Mucosa of gallbladder (tissue), 1 donor: ENCODE measurements at places on chromosomes 12 and 14. TPM values are rescaled to one million over a fixed set of nuclear protein-coding genes. Genes with fewer than 3 reads are reported as not detected.
A peak's percentile ranks its signal among the peaks of the same experiment; 100 is the strongest.

- DNase-seq, result no peak
Observed at GRCh38 chr14:106875503-106875902, 1349.1 kb downstream of the TMEM121 start.

GRCh38 chr14:100861188-100861936, 35.4 kb downstream of the MEG3 start:
- no peak for DNase-seq

DNA sequence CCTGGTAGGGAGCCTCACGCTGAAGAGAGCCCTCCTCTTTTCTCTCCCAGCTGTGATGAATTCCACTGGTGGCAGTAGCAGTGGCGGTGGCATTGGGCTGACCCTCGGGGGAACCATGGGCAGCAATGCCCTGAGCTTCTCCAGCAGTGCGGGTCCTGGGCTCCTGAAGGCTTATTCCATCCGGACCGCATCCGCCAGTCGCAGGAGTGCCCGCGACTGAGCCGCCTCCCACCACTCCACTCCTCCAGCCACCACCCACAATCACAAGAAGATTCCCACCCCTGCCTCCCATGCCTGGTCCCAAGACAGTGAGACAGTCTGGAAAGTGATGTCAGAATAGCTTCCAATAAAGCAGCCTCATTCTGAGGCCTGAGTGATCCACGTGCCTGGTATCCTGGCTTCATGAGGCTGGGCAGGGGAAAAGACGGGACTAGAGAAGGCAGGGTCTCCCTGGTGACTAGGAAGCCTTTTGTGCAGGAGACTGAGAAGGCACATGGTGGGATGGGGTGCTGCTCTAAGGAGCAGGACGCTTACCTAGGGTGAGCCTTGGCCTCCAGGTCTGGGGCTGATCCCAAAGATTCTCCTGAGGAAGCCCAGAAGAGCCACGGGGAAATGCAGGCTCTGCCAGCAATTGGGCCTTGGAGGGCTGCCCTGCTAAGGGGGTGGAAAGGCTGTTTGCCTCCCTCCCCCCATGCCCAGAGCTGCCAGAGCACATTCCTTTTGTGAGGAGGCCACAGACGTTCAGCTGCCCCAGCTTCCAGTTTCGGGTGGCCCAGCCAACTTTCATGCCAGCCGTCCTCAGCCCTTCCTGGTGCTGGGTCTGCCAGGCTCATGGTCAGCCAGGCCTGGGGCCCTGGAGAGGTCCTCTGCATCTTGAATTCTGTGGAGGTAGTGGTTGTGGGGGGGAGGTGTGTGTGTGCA, 15.8 kb downstream of the KRT7 start:
- DNase-seq, result peak; percentile 79

DNA sequence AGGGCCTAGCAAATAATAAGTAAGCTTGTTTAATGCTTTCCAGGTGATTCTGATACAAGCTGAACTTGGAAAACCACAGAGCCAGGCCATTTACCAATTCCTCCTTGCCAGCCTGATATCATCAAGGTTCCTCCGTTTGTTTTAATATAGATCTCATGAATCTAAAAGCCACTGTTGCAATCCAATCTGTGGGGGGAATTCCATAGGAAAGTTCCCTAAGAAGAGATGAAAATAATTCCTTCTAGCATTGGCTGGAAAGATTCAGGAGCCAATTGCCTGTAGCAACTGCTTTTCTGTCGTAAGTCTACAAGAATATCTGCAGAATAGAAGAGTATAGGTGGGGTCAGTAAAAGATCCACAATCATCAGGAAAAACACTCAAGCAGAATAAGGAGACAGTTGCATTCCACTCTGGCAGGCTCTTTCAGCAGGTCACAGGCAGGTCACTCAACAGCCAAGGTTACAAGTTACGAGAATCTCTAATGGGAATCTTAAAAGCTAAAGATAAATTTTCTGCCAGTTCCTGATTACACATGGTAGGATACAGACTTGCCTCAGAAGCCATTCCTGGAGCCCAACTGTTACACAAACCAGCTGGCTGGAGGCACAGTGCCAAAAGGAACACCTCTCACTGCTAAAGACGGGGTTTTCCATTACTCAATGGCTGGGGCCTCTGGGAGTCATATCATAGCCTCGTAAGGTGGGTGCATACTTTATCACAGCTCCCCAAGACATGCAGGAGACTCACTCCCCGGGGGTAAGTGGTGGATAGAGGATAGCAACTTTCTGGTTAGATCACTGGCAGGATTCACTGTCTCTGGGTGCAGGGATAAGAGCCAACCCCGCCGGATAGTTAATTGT, 43.6 kb downstream of the FGD6 start:
- peak; percentile 63 for DNase-seq

GRCh38 chr12:52614381-52615207, 3.8 kb downstream of the KRT73 start:
- peak; percentile 8 for DNase-seq

The ZFHX2 gene
- total RNA-seq, result 12.5 TPM
